ENCODE measurements at places on chromosomes 7 and 10.

GRCh38 chr10:49353026-49353894, 42.6 kb downstream of the DRGX start:
- DNase-seq: no peak

DNA sequence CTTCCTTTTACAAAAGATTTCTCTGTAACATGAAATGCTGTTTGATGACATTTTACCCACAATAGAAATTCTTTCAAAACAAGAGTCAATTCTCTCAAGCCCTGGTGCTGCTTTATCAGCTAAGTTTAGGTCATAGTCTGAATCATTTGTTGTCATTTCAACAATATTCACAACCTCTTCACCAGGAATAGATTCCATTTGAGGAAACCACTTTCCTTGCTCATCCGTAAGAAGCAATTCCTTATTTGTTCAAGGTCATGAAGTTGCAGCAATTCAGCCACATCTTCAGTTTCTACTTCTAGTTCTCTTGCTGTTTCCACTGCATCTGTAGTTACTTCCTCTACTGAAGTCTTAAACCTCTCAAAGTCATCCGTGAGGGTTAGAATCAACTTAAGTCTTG, 315.3 kb downstream of the TYW1 start:
- no peak for DNase-seq

DNA sequence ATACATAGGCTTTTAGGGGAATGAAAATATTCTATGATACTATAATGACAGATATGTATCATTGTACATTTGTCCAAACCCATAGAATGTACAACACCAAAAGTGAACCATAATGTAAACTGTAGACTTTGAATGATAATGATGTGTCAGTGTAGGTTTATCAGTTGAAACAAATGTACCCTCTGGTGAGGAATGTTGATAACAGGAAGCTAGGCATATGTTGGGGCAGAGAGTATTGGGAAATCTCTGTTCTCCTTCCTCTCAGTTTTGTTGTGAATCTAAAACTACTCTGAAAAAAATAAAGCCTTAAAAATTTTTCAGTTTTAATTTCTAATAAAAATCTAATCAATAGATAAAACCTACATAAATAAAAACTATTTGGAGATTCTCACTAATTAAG, 36.9 kb downstream of the C1GALT1 start:
- DNase-seq: no peak

DNA sequence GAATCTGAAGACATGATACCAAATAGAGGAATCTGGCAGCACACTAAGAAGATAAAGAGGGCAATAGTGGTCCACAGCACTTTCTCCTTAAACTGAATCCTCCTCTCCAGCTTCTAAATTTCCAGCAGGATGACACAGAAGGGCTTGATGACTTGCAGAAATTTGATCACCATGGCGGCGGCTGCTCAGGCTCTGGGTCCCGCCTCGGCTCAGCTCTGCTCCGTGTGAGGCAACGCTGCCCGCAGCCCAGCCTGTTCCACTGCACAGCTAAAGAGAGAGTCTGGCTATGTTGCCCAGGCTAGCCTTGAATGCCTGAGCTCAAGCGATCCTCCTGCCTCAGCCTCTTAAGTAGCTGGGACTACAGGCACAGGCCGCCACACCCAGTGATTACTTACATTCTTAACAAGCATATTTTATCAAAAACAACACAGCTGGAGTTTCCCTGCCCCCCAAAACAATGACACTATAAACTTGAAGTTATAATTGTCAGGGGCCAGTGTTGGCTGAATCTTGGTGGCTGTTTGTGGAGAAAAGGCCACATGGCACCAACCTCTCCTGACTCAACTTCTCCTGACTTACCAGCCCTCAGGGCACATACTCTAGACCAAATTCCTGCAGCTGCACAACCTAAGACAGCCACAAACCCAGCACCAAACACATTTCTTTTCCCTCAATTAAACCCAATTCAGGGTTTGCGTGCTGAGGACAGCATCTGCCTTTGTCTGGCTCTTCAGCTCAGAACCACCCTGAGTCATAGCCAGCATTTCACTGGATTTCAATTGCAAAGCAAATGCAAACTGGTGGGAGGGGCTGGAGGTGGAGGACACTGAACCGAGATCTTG, 11.6 kb upstream of the TNPO3 start:
- peak; percentile 24 for DNase-seq

DNA sequence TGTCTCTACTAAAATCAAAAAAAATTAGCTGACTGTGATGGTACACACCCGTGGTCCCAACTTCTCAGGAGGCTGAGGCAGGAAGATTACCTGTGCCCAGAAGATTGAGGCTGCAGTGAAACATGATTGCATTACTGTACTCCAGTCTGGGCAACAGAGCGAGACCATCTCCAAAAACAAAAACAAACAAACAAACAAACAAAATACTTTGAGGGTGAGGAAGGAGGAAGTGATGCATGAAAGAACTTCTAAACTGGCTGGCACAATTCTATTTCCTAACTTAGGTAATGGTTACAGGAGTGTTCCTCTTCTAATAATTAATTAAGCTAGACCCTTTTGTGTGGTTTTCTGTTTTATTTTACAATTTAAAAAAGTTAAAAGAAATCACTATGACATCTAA, 15.5 kb downstream of the WAPL start:
- DNase-seq: no peak

DNA sequence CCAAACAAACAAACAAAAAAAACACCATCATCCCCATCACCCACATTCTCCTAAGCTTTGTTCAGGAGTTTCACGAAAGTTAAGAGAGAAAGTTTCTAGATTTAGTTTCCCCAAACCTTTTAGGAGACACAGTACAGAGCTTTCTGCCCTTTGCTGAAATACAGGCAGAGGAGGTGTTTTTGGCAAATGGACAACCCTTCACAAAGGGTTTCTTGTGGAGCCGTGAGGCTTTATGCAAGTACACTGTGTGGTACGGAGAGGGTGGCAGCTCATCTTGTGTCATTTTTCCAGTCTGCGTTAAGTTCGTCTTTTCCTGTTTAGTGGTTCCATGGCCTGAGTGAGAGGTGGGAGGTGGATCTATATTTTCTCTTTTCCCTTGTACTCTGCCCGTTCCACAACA, 215.5 kb upstream of the PRKCQ start:
- DNase-seq: no peak

DNA sequence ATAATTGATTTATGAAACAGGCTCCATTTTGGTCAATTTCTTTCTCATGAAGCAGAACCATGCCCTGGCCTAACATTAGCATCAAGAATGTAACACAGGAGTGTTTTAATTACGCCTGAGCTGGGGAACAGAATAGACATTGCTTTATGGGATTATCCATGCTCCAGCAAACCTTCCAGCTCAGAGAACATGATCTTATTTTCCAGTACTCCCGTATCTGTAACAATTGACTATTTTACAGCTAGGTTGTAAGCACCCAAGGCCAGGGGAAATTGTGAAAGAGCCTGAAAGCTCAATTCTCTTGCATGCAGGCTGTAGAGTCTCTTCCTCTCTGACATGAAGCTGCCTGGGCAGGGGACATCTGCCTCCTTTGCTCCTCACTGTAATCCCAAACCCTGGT, 30.8 kb upstream of the CRYGN start:
- no peak for DNase-seq

GRCh38 chr10:5443429-5443828, 31.1 kb downstream of the NET1 start:
- no peak for DNase-seq

GRCh38 chr7:84194484-84195271, at the start of gene SEMA3A:
Gene SEMA3A, minus strand, starts transcription at chr7:84194789. Its CDS starts 203 bp downstream, at chr7:84194586.
- peak; percentile 39 for DNase-seq

- no peak for DNase-seq
Measured at GRCh38 chr10:70729763-70730357, 55.3 kb downstream of the TBATA start.

GRCh38 chr7:48035967-48036478, 680 bp downstream of the C7orf57 start:
- DNase-seq: no peak

GRCh38 chr7:71716690-71717089, 584.7 kb downstream of the GALNT17 start:
- no peak for DNase-seq

DNA sequence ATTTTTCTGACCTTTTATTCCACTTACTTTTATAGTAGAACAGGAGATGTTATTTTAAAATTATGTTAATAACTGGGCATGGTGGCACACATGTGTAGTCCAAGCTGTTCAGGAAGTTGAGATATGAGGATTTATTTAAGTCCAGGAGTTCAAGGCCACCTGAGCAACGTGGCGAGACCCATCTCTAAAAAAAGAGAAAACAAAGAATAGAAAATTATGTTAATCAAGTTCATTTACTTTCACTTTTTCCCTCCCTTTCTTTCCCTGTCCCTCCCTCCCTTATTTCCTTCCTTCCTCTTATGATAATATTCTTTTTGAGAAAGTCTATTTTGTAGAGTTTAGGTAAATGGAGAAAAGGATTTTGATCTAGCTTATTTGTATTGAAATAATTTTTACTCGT, 48.9 kb upstream of the HELLS start:
- no peak for DNase-seq

DNA sequence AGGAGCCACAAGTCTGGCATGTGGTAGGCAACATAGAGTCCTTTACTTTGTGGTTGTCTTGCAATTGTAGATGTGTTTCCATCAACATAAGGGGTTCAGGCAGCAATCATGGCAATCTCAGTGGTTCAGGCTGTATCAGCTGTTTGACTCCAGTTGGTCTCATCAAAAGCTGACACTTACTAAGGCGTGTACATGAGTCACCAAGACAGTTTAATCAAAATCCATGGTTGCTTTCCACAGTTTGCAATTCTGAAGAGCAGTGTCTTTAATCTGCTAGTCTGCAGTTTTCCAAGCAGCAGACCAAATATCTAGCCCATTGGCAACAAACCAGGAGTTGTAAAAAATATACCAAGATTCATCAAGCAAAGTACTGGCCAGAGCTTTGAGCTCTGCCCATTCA, 210.2 kb downstream of the MDFIC start:
- DNase-seq: no peak

DNA sequence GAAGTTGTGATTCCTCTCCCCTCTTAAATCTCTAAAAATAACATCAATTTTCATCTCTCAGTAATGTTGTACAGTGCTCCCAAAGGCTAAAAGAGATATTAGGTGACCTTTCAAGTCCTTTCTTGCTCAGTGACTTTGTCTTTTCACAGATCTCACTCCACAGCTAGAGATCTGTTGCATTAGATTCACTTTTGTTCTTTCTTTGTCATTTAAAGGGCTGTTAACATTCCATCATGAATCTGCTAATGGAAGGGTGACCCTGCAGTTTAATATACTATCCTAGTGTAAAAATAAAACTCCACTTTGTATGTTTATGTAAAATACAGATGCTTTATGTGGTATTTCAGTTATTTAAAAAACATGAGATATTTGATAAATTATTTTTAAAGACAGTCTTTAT, 30.5 kb downstream of the GNAI1 start:
- DNase-seq: no peak

GRCh38 chr7:28102797-28103196, 77.8 kb downstream of the JAZF1 start:
- DNase-seq: no peak

DNA sequence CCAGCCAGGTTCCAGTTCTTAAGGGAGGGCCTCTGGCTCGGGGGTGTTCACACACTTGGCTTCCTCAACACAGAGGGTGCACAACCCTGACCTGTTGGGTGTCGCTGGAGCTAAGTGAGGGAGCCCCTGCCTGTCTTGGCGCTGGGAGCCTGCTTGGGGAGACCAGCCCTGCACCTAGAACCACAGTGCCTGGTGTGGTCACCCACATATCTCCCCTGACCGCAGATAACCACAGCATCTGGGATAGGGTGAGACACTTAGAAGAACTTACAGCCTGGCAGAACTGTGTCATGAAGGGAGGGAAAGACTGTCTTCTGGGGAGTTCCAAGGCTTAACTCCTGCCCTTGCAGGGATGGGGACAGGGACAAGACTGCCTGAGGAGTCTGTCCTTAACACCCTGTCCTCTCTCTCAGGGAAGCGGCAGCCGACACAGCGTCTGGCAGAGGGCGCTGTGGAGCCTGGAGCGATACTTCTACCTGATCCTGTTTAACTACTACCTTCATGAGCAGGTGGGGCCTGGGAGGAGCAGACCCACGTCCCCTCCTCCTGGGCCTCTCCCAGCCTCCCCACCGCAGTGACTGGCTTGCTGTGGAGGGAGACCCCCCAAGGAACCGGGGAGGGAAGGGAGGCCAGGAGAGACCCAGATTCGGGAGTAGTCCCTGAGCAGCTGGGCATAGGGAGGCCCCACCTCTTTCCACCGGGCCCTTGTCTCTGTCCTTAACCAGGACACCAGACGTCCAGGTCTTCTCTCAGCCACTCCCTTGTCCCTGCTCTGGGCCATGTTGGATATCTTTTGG, 59.0 kb downstream of the PALD1 start:
- no peak for DNase-seq

GRCh38 chr10:59234816-59235429, 58.5 kb downstream of the PHYHIPL start:
- DNase-seq: peak; percentile 56

- no peak for DNase-seq
Measured at GRCh38 chr7:949021-949934, 5.2 kb downstream of the ADAP1 start.

GRCh38 chr7:78873117-78873516, 580.4 kb downstream of the MAGI2 start:
- DNase-seq: no peak

DNA sequence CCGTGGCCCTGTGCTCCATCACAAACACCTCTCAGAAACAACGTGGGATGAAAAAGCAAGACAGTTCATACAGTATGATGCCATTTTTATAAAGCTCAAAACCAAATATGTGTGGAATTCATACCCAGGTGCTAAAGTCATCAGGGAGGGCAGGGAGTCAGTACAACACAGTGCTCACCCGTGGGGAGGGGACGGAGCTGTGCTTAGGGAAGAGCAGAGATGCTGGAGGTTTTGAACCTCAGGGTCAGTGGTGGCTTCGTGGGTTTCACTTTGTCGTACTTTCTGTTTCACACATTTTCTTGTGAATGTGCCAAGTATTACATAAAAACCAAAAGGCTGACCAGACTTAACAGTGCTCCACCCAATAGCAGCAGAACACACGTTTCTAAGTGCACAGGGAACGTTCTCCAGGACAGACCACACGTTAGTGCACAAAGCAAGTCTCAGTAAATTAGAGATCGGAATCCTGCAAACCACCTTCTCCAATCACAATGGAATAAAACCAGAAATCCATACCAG, 21.2 kb downstream of the ZMIZ2 start:
- DNase-seq: peak; percentile 40

GRCh38 chr7:36266683-36267082, 113.6 kb downstream of the EEPD1 start:
- no peak for DNase-seq

Data from NAMALWA (cell line).